ENCODE measurements at places on chromosomes 1 and 21.

DNA sequence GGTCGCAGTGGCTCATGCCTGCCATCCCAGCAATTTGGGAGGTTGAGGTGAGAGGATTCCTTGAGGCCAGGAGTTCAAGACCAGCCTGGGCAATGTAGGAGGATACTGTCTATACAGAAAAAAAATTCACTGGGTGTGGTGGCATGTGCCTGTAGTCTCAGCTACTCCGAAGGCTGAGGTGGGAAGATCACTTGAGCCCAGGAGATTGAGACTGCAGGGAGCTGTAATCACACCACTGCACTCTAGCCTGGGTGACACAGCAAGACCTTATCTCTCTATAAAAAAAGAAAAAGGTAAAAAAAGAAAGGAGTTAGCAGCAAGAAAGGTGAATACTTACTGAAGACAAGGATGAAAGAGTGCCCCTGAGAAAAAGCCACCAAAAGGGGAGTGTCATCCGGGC lies 23.7 kb upstream of the BCL10 start:
- no peak for ATAC-seq

- no peak for ATAC-seq
Observed at GRCh38 chr1:187921426-187921825, 1092.7 kb downstream of the PLA2G4A start.

DNA sequence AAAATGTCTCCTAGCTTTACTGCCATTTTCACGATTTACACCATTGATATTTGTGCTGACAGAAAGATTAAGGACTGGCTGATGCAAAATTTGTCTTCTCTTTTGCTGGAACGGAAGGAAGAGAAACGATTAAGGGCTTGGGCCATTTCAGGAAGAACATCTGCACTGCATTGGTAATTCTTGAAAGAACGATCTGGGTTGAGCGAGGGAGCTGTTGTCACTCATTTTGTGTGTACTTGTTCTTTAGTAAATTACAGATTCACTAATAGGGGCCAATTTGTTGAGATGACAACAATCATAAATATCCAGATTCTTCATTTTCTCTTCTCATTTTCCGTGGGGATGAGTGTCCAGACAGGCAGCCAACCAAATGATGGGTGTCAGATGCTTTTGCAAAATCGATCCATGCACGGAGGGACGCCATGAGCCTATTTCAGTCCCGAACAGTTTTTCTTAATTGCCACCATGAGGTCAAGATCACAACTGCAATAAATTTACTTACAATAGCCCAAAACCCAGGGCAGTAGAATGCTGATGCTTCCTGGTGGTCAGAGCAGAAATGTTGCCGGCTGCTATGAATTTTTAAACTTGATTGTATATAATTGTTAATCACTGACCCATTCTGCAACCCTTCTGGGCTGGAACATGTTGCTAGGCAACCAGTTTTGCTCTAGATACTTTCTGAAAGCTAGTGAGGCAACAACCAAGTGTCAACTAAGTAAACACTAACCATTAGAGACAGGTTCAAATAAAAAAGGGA lies 132.4 kb upstream of the TIAM1 start:
- no peak for ATAC-seq

- ATAC-seq: no peak
Observed at GRCh38 chr1:20164694-20165202, 21.1 kb upstream of the UBXN10 start.

GRCh38 chr1:170807432-170807831 lies 127.9 kb upstream of the MROH9 start:
- ATAC-seq: peak; percentile 71

GRCh38 chr1:1971017-1971416 lies 32.6 kb downstream of the CFAP74 start:
- ATAC-seq: no peak

- no peak for ATAC-seq
Observed at GRCh38 chr1:44568128-44568900, 106.0 kb downstream of the TMEM53 start.

DNA sequence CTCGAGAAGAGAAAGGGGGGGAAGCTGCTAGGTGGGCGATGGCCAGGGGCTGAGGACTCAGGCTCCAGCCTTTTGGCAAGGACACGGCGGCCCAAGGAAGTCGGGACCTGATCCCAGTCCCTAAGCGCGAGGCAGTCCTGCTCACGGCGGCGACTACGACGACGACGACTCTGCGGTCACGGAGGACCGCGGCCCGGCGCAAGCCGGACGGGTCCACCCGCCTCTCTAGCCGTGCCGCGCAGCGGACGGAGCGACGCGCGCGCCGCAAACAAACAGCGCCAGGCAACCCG lies 401 bp downstream of the WNT9A start:
- 0 out of 3 replicates have a peak, but pooled peaks have one; percentile 2 for ATAC-seq

GRCh38 chr1:91529856-91530255 lies 29.2 kb downstream of the CDC7 start:
- no peak for ATAC-seq

- no peak for ATAC-seq
Observed at GRCh38 chr1:118958937-118959631, 29.1 kb downstream of the TBX15 start.

- no peak for ATAC-seq
Observed at GRCh38 chr21:44550807-44551206, 498 bp downstream of the KRTAP10-2 start.

- no peak for ATAC-seq
Observed at GRCh38 chr1:165259706-165260428, 96.6 kb downstream of the LMX1A start.

DNA sequence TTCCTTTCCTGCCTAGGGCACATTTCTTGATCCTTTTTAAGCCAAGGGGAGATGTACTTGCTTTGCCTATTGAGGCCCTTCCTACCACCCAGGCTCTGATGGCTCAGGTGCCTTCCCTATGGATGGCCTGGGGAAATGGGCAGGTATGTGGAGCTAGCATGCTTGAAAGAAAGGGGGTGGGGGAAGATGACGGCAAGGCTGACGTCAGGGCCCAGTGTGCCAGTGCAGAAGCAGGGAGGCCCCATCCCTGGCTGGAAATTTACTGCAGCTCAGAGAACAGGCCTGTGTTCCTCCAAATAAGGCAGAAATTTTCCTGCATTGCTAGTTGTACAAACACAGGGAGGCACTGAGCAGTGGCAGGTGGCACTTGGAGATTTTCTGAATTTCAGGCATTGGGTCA lies 453.2 kb upstream of the VAMP3 start:
- no peak for ATAC-seq

DNA sequence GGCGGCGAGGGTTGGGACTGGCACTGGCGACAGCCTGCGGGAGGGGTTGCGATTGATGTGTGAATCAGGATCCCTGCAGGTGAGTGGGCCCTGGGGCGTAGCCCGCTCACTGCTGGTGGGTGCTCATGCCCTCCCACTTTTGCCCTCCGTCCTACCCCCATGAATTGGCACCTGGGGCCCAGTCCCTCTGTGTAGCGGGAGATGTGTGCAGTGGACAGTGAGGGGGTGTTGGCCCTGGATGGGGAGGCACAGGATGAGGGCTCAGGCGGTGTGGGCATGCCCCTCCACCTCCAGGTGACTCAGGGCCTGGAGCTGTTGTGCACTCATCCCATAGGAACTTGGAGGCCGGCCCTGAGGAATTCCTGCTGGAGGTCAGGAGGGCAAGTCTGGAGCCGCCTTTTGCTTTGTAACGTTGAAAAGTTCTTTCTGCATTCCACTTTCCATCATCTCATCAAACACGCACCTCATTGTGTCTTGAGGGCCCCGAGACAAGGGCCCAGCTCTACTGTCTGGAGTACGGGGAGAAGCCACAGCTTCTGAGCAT lies 3.0 kb downstream of the PEAR1 start:
- ATAC-seq: peak; percentile 81
